PC-9 (cell line): ENCODE measurements at places on chromosomes 2 and 18.

DNA sequence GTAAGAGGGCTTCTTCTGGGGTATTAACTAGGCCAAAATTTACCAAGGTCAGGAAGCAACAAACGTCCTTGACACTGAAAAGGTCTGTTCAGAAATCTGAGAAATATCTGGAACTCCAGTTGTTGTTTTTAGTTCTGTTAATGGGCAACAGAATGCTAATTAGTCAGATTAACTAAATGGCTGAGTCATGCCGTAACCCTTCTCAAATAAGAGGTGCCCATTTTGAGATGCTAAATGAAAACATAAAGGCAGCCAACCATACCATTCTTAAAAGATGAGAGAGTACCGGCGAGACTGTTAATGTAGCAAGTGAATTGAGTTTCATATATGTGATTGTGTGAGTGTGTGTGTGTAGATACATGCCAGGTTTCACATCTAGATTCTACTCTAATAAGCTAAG is 147.9 kb upstream of the GAREM1 start:
- DNase-seq: no peak

- DNase-seq: no peak
These were observed 1129.4 kb downstream of the TDRD15 start for GRCh38 chr2:22253171-22253570.

GRCh38 chr2:203631068-203631757 is 75.2 kb upstream of the CD28 start:
- DNase-seq: no peak

GRCh38 chr2:239288951-239289511 is 111.8 kb downstream of the HDAC4 start:
- DNase-seq: no peak

DNA sequence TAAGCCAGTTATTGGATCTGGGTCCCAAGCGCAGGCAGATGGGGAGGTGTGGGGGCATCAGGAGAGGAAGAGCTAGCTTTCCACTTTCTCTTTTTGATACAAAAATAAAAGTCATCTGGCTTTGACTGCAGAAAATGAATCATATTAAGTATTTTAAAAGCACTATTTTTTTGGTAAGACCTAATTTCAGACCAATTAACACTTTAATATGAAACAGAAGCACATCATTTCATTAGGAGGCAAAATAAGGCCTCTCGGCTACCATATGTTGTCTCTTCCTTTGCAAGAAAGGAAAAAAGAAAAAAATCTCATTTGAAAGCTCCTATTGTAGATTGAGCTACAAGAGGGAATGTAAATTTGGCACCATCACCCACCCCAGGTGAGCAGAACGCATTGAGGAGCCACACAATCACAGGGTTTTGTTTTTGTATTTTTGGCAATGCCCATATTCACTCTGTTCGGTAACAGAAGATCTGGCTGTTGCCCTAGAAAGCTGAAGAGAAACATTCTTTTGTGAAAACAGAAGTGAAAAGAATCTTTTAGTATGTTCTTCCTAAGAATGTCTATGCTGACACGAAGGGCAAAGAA is 390.7 kb upstream of the ETAA1 start:
- DNase-seq: no peak

DNA sequence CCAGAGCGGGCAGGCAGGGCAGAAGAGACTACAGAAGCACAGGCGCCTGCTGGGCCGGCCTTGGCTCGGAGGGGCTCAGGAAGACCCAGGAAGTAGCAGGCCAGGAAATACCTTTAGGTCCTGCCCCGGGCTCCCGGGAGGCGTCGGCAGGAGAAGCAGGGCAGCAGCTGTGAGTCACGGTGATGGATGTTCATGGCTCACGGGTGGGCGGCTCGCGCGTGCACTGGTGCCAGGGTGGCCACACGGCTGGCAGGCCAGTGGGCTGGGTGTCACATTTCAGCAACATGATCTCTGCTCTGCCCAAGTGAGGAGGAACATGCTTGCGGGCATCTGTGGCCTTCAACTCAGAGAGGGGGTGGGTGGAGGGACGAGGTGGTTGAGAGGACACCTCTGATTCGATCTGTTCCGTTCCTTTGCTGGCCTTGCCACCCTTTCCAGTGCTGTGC is 139.3 kb downstream of the KLHL29 start:
- peak; percentile 67 for DNase-seq

- DNase-seq: no peak
These were observed 2.9 kb downstream of the ANKRD12 start for GRCh38 chr18:9139400-9140039.

- no peak for DNase-seq
These were observed 690.0 kb downstream of the ARHGAP15 start for GRCh38 chr2:143819190-143819735.

DNA sequence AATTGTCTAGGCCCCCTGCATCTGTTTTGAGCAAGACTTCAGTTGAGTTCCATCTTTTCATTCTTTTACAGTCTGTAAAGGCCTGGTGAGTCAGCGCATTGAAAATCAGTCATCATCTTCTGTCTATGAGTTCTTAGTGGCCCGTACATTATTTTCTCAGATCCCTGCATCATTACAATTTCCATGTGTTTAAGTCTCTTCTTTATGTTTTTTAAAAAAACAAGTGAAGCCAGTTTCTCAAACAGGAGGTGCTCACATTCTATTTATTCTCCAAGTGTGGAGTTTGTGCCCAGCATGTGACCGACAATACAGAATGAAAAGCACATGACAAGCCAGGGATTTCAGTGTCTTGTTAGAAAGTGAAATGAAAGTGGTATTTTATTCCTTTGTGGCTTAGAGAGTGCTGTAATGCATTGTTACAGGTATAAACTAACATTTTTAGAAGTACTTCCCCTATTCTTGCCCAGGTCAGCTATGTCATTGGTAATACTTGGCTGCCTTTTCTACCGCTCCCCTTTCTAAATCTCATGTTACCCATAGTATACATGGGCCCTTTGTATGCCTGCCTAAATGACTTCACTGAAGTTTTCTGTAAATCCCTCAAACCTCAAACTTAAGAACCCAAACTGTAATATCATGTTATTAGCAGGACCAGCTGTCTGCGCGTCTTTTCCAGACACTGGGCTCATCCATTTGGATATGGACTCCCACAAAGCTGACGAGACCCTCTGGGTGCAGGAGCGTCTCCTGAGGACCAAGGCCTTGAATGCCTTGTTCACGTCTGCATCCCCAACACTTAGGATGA is 67.6 kb downstream of the FEZ2 start:
- DNase-seq: no peak

DNA sequence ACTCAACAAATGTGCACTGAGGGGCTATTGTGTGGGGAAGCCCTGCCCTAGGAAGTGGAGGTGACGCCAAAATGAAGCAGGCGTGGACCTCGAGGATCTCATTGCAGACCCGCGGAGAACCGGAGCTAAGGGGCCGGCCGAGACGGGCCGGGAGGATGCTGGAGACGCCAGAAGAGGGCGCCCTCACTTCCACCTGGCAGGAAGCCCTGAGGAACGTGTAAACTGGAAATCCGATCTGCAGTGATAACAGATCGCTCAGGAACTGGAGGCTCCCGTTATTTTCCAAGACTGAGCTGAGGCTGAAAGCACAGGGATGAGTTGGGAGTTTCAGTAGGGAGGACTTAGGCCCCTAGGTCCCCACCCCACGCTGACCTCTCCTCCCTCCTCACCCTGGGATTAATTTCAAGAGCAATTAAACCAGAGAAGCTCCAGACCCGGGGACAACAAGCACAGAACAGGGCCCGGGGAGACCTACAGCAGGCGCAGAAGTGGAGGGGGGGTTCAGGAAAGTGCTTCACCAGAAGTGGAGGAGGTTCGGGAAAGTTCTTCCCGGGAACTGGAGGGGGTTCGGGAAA is 7.7 kb upstream of the COL6A3 start:
- peak; percentile 87 for DNase-seq

DNA sequence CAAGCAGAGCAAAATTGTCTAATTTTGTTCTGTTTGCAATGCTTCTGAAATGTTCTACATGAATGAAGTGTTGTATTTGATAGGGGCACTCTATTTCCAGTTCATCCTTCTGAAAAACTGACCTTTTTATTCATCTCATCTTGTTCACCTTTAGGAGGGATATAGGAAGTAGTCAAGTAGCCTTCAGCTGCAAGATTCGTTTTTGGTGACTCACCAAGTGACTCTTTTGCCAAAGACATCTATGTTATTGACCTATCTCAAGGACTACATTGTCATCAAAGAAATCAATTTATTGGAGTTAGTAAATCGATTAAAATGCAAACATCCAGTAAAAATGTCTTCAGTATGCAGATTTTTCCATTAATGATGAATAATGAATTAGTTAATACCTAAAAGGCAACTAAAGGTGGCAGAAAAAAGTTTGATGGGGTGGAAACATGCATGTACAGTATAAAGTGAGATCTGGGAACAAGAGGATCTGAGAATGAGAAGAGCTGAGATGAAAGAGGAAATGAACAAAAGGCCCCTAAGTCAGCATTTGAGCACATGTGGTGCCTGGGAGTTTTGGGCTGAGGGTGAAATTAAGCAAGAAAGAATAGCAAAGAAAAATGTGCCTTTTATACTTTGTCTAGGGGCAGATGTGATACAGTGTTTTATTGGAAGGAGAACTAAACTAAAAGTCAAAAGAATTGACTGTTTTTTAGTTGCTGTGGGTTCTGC is 255.1 kb upstream of the LINC00305 start:
- DNase-seq: no peak

- peak; percentile 61 for DNase-seq
These were observed 78.1 kb downstream of the CIB4 start for GRCh38 chr2:26562811-26563645.

DNA sequence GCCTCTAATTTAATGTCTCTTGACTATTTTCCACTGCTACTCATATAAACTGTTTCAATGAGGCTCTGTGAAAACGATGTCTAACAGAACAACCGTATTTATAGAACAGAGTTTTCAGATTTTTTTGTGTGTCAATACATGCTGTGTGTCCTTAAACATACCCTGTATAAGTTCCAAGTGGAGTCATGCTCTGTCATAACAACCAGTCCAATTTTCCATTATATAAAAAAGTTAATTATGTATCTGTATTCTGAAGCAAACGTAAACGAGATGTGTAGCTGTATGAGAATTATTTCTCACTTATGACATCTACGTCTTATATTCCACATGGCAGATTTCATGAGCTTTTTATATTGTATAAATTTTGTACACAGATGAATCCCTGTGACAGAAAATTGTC is 13.9 kb upstream of the GULP1 start:
- DNase-seq: no peak

DNA sequence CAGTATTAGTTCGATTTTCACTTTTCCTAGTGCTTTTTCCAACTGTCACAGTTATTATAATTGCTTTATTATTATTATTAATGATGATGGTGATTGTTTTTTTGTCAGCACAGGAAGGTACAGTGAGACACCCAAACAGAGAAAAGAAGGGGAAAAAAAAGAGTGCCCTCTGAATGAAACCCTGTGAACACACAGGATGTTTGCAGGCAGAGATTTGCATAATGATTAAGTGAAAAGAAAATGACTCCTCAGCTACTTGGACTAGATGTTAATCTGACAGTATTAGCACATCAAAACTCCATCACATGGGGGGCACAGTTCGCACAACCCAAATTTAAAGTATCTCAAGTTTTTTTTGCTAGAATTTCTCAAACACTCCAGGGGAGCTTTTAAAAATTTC is 32.9 kb downstream of the ADD2 start:
- no peak for DNase-seq

GRCh38 chr2:239677453-239678185 is 276.8 kb upstream of the HDAC4 start:
- DNase-seq: no peak

DNA sequence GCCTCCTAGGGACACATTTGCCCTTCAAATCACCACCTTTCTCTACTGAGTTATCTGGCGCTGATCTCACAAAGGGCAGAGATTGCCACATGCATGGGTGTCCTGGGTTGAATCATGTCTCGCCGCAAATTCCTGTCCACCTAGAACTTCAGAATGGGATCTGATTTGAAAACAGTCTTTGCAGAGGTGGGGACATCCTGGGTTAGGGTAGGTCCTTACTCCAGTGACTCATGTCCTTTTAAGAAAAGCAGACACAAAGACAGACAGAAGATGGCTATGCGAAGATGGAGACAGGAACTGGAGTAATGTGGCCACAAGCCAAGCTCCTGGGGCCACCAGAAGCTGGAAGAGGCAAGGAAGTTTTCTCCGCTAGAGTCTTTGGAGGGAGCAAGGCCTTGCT is 197.4 kb upstream of the SMIM21 start:
- peak; percentile 34 for DNase-seq

GRCh38 chr2:63734510-63734909 is 107.2 kb upstream of the UGP2 start:
- no peak for DNase-seq

GRCh38 chr2:20593072-20594034 is 57.5 kb downstream of the HS1BP3 start:
- DNase-seq: peak; percentile 92
